ENCODE measurements at places on chromosomes 11 and 22.

DNA sequence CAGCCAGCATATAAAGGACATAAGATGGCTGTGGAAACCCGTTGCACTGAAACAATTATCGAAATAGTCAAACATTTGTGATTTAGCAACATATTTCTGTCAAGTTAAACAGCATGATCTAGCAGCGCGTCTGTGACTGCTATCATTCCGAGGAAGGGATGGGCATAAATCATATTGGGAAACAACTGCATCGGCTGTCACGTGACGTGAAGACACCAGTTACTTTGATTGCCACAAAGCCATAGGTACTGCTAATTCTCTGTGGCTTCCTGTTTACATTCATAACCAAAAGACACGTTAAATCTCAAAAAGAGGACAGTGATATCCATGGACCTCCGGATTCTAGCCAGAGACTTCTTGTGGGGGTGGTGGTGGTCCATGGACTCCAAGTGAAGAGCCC is 87.8 kb downstream of the CACNA1I start:
- DNase-seq: no peak

- no peak for DNase-seq
Measured at GRCh38 chr11:114226356-114226755, 69.8 kb upstream of the NNMT start.

- no peak for DNase-seq
Measured at GRCh38 chr11:23991165-23991539, 505.7 kb upstream of the LUZP2 start.

DNA sequence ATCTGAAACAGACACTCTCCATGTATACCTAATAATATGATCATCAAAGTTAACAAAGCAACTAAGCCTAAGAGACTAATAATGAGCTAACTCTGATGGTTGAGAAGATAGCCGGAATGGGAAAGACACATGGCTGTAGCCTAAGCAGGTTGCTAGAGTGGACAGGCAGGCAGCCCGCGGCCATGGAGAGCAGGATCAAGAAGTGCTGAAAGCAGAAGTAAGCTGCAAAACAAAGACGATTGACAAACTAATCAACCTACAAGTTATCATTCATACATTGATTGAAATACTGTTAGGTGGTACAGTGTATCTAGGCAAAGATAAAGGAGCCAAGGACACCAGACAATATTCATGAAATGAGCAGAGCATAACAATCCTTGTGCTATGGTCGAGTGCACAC is 29.3 kb downstream of the SLN start:
- no peak for DNase-seq
